ENCODE measurements at places on chromosomes 2 and 18.

- no peak for DNase-seq
Measured at GRCh38 chr2:10629819-10630532, 59.8 kb downstream of the NOL10 start.

- no peak for DNase-seq
Measured at GRCh38 chr2:45131587-45131986, 122.3 kb upstream of the SIX2 start.

GRCh38 chr2:182496596-182496995 lies 69.8 kb upstream of the PDE1A start:
- no peak for DNase-seq

GRCh38 chr2:228048838-228049490 lies 132.5 kb downstream of the SPHKAP start:
- DNase-seq: no peak

DNA sequence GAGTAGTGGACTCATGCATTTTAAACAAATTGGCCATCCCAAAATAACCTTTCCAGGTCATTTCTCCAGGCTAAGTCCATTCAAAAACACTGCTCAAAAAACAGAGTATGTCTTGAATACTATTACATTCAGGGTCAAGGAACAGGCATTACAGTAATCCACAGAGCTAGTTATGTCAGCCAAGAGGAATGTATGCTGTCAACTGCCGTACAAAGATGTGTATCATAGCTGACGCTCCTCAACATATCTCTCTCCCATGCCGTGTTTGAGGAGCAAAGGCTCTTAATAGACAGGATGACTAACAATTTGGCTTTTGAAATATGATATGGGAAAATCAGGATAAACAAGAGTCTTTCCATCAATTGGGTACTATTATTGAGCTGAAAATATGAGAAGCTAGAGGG lies 68.8 kb upstream of the KCTD1 start:
- DNase-seq: no peak

DNA sequence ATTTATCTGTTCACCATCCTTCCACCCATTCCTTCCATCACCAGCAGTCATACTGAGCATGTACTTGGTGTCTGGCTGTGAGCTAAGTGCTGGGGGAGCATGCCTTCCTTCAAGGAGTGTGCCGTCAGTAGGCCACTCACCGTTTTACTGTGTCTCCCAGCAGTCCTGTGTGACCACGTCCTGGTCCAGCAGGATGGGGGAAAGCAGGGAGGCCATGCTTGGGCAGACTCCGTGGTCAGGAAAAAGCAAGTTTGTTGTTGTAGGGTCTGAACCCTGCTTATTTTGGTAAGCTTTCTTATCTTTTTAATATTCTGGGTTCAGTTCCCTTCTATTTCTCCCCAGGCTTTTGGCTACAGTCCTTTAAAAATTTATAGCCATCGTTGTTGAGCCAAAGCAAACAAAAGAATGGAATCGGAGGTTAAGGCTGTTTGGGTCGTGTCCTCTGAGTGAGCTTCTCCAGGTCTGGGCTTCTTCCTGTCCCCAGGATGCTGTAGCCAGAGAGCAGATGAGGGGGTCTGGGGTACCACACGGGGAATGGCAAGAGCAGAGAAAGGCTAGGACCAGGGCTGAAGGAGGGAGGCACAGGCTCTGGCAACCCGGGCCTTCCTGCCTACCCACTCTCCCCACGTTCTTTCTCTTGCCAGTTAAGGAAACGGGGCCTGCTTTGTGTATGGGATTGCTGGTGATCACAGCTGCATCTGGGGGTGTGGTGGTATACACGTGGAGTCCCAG lies 13.5 kb downstream of the SLC30A3 start:
- no peak for DNase-seq

GRCh38 chr2:18522484-18523146 lies 37.8 kb downstream of the RDH14 start:
- no peak for DNase-seq

DNA sequence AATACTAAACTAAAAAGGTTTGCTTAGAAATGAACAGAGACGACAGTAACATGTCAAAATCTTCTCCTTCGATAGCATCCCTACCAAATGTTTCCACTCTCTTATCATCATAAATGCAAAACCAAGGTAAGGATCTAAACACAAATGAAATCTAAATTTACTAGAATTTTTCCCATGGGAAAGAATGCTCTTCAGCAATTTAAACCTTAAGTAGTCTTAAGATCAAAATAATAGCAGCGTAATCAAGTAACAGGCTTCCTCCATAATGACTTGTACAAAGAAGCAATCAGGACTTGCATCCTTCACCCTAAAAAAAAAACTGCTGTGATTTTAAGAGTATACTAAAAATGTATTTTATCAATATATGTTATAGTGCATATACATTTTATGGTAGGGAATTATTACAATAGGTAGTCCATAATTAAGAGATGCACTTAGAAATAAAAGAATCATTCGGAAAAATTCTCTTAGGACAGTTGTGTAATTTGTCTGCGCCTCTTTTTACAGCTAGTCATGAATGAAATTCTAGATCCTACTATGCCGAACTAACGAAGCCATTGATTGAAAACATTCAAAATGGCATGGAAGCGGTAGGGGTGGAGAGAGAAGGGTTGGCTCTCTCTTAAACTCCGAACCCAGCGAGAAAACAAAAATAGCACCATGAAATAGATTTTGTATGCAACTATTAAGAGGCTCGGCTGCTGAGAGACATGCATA lies 1.3 kb downstream of the PGAP1 start:
- DNase-seq: no peak

Measured in stimulated activated CD8-positive, alpha-beta memory T cell treated with anti-CD3 and anti-CD28 coated beads, Interleukin-4, amount 100 ng/mL, for 24 hours (primary cell).